NCI-H2171 treated with DMSO at 0.1 percent for 48 hours (cell line): ENCODE measurements at places on chromosomes 1 and 21.

DNA sequence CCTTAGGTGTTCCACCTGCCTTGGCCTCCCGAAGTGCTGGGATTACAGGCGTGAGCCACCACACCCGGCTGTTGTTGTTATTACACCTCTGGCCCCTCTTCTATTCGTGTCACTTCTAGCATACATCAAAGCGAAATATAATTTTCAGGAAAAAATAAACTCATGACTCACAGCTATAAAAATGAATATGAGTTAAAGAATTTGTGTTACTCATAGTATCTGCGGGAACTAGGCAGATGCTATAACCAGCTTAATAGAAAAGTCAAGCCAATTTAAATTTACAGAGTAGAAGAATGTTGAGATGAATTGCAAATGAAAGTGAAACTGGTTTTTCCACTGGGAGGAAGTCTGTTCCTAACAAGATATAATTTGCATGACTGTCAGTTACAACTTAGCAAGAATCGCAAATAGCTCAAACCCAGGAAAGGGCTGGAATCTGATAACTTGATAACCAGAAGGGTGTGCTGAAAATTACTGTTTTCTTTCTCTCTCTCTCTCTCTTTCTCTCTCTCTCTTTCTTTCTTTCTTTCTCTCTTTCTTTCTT, 11.2 kb downstream of the OR2W3 start:
- DNase-seq, result no peak

- DNase-seq, result peak; percentile 70
These were observed 54.3 kb downstream of the KCNK1 start for GRCh38 chr1:233668146-233668724.

GRCh38 chr21:30813174-30813573, at the start of gene KRTAP8-1:
Gene KRTAP8-1 (minus strand): TSS chr21:30813274. CDS start chr21:30813220, 54 bp downstream.
- no peak for DNase-seq

DNA sequence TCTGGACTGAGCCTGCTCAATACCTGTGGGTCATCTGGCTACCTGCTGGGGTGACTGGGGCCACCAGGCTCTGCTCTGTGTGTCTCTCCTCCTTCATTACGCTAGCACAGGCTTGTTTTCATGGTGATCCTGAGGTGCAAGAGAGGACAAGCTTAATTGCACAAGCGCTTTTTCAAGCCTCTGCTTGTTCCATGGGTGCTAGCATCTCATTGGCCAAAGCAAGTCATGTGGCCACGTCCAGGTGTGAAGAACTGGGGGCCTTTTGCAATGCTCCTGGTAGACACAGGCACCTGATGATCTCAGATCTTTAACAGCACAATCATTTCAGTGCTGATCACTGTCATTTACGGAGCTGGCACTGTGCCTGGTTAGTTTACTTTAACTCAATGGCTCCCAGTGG, 114.6 kb downstream of the KAZN start:
- peak; percentile 84 for DNase-seq

GRCh38 chr1:169858467-169858866, 35.2 kb downstream of the SCYL3 start:
- no peak for DNase-seq

GRCh38 chr1:25782608-25783201, 17.3 kb upstream of the SELENON start:
- peak; percentile 25 for DNase-seq

- DNase-seq, result no peak
These were observed 452.6 kb downstream of the PTBP2 start for GRCh38 chr1:97174039-97174704.

- no peak for DNase-seq
These were observed 203.6 kb downstream of the TGFB2 start for GRCh38 chr1:218548764-218549163.

GRCh38 chr1:238088560-238089290, 198.0 kb upstream of the ZP4 start:
- DNase-seq, result no peak

- peak; percentile 77 for DNase-seq
These were observed 6.9 kb downstream of the PLA2G2D start for GRCh38 chr1:20112279-20113000.

DNA sequence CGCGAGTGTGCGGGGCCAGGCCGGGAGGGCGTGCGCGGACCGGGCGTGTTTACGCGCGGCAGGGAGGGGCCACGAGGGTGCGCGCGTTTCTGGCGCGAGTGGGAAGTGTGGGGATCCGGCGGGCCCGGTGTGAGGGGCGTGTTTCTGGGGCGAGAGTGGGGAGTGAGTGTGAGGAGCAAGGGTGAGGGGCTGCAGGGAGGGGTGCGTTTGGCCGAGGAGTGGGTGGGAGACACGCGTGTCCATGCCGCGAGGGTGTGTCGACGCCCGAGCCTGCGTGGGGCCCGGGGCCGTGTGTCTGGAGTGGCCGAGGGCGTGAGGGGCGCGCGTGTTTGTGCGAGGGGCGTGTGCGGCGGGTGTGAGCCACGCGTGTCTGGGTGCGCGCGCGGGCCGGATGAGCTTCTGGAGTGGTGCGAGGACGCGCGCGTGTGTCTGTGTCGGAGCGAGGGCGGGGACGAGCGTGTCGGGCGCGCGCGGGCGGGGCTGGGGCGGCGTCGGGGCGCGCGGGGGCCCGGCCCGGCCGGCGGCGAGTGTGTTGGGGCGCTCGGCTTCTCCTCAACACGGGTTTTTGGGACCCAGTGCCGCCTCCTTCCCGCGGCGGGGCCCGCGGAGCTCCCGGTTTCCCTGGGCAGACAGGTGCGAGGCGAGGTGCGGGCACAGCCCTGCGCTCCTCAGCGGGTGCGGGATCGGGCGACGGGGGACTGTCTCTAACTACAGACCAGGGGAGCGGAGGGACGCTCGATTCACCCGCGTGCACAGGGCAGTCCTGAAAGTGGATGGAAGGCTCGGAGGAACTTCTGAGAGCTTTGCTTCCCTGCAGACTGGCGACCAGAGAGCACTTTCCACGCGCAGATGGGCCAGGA, 65.8 kb upstream of the VAMP3 start:
- no peak for DNase-seq

GRCh38 chr21:36916718-36917117, 49.8 kb downstream of the HLCS start:
- DNase-seq, result no peak

DNA sequence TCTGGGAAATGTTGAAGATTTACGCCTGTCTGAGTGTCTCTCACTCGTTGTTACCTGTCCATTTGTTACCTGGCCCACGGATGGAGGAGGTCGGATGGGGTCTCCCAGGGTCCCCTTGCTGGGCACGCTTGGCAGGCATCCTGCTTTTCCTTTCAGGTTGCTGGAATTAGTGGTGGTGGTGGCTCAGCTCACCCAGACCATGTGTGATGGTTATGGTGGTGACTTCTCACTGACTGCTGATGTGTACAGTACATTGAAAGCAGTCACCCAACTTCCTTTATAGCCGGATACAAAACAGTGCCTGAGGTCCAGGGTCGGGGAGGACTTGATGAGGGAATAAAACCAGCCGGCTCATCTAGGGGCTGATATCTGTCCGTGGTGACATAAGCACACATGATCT, 19.5 kb downstream of the MAPKAPK2 start:
- DNase-seq, result no peak

DNA sequence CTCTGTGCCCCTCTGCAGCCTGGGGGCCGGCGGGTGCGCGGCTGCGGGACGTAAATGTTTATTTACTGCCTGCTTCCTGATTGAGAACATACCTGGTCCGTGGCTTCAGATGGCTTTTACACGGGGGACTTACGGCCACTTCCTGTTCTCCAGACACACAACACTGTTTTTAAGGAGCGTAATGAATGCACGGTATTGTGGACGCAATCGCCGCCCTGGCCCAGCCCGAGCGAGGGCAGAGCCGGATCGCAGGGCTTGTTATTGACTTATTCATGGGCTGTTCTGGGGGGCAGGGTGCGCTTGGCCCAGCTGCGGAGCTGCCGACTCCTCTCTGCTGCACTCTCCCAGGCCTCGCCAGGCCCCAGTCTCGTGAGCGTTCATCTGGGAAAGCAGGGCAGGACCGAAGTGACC, 52.8 kb upstream of the ACTRT2 start:
- no peak for DNase-seq

DNA sequence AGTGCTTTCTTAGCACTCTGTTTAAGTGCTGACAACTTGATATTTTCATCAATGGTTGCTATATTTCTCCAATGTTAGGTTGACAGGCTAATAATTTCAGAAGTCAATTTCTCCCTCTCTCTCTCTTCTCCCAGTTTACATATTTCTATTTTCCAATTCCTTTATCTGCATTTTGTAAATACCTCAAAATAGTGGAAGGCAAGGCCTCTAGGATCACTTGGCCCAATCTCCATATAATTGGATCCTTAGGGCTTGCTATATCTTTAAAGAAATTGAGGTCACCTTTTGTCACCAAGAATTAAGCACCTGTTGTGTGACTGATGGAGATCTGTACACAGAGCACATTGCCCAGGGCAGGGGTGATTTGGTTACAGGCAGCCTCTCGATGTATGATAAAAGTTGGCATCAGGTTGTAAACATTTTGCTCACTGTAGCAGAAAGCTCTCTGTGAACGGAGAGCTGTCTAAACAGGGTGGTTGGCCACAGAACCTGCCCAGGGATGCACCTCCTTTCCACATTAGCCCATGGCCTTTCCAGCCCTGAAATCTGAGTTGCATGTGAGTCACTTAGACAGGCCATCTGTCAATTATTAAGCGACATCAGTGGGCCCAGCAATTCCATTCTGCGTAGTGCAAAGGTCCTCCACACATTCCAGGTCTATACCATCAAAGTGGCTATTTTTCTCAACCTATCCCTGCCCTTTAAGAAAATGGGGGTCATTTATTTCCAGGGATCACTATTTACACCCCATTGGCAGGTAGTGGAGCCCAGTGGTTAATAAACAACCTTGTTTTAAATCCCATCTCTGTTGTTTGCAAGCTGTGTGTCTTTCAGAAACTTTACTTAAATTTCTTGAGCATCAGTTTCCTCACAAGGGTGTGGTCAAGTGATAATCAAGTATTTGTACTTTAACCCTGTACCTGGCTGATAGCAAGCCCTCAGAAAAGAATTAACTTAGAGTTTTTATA, 29.1 kb upstream of the IRF2BP2 start:
- peak; percentile 90 for DNase-seq

DNA sequence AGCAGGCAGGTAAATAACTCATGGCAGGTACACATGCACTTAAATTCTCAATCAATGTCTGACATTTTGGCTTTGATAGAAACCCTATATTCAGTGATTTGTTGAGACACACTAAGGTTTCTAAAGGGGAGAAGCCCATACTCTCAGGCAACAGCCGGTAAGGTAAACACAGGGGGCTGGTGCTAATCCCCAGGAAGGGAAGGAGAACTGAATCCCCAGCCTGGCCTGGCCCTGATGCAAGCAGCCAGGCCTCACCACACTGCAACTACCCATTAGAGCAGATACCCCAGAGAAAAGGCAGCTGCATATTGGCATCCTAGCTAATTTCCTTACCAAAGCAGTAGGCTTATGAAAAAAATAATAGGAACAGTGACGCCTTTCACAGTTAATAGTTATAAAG, 116.5 kb upstream of the LRRC7 start:
- no peak for DNase-seq

- no peak for DNase-seq
These were observed 14.0 kb upstream of the GBP5 start for GRCh38 chr1:89286549-89287180.

- no peak for DNase-seq
These were observed 32.7 kb upstream of the HP1BP3 start for GRCh38 chr1:20819818-20820217.

DNA sequence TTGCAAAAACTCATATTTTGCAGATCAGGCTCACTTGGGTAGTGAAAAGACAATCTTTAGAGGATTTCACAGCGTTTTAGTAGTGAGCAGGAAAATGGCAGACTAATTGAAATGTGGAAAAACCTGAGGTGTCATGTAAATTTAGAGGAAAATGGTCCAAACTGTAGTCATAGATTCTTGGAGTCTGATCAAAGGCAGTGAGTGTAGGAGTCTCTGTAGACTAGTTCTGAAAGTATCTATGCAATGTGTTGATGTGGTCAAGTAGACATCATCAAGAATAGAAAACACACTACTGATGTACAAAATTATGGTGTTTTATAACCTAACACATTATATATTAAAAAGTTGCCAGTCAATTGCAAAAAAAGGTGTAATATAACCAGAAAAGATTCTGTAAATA, 143.2 kb upstream of the C1orf105 start:
- DNase-seq, result no peak

DNA sequence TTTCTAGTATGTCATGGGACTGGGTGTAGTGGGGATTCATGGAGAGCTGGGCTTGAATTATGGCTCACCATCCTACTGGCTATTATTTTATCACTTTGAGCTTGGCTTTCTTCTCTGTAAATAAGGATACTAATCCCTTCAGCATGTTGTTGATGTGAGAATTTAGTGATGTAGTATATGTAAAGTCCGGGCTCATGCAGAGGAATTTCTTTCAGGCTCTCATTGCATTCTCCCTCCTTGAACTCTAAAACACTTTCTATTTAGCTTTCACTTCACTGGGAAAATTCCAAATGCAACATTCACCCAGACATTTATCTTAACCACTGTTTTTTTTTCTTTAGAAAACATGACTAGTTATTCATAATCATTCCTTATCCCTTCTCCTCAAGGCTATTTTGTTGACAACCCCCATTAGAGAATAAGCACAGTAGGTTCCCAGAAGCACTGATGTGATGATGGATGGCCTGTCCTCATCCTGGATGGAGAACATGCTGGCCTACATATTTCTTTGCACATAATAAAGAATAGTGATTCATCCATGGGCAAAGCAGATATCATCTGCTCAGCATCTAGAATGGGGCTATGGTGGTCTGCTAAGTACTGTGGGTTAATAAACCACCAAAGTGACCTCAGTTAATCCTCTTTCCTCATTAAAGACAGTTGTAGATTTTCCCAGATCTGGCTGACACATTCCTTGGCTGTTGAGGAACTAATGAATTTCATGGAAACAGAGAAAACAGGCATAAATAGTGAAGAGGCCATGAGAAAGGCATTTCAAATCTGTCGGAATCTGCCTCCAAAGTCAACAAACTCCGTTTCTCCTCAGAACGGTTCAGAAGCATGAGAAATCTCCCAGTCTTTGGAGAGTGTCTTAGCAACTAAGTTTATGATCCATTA, 68.0 kb upstream of the CYP2J2 start:
- no peak for DNase-seq

DNA sequence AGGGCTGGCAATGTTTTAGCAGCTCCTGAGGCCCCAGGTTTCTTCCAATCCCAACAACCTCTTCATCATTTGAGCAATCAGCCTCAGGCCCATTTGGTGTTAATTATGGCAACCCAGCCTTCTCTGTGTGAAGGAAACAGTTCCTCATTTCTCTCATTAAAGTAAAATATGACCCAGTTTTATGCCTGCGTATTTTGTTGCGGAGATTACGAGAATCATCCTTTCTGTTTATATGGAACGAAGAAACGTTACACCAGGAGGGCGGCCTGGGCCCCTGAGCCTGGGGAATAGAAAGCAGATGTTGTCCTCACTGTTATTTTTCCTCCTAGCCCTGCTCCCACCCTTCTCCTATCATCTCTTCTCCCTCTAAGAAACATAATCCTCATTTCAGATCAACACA, 332.2 kb upstream of the USP24 start:
- peak; percentile 97 for DNase-seq

GRCh38 chr1:17170571-17170970, 34.4 kb upstream of the PADI1 start:
- DNase-seq, result no peak

- DNase-seq, result no peak
These were observed 82.1 kb downstream of the OLFM3 start for GRCh38 chr1:101914473-101915242.
